ENCODE measurements at places on chromosomes 5 and 9.

DNA sequence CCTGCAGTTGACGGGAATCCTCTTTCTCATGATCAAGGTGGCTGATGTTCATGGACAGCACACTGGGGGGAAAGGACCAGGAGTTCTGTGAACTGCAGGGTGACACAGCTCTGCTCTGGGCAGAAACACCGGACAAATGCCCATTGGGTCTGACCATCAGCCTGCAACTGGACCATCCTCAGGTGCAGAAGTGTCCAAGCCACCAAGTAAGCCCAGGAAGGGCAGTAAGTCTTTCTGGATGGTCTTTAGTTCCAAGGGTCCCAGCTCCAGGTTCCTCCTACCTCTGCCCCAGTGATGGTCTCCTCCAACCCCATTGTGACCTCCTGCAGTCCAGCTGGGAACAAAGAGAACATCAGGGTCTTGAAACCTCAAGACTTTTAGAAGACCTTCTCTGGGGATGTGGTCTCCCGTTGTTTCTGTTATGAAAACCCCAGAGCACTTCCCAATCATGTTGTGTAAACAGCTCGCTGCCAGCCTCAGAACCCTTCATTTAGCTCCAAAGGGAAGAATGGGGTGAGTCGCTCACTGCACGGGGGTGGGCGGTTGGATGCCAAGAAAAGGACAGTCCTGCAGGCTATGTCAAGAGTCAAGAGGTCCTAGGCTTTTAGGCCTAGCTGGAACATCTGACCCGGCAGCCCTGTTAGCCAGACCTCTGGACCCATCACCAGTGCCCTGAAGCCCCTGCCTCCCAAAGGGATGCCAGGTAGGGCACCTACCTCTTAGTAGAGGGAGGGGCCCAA is 41.8 kb upstream of the TCF7 start:
- DNase-seq = no peak

DNA sequence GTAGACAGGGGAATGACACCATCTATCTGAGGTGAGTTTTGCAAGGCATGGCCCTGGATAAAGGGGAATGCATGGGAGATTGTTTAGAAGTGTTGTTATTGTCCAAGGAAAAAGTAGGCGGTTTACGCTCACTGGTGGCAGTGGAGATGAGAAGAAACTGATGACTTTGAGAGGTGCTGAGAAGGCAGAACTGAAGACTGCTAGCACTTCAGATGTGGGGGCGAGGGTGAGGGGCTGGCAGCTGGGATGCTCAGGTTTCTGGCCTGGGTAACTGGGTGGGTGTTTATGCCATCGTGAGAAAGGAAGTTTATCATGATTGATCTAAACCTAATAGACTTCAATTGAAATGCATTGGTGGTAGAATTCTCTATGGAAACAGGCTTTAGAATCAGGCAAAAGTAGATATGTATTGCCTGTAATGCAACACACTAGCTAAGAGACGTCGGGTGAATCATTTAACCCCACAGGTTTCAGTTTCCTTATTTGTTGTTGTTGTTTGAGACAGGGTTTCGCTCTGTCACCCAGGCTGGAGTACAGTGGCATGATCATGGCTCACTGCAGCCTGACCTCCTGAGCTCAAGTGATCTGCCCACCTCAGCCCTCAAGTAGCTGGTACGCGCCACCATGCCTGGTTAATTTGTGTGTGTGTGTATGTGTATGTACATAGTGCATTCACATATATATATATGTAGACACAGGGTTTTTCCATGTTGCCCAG is 123.5 kb downstream of the SLC24A2 start:
- peak; percentile 77 for DNase-seq

- no peak for DNase-seq
Observed at GRCh38 chr9:128845186-128845931, 15.8 kb upstream of the SPOUT1 start.

- DNase-seq = no peak
Observed at GRCh38 chr9:16726029-16726428, 144.4 kb downstream of the BNC2 start.

- DNase-seq = peak; percentile 36
Observed at GRCh38 chr9:26723486-26723885, 169.1 kb downstream of the CAAP1 start.

GRCh38 chr9:85178474-85178873 is 508.9 kb downstream of the NTRK2 start:
- no peak for DNase-seq

- DNase-seq = no peak
Observed at GRCh38 chr9:109074236-109074889, 45.4 kb downstream of the TMEM245 start.

GRCh38 chr9:83067579-83067978 is 4.6 kb upstream of the RASEF start:
- DNase-seq = no peak

DNA sequence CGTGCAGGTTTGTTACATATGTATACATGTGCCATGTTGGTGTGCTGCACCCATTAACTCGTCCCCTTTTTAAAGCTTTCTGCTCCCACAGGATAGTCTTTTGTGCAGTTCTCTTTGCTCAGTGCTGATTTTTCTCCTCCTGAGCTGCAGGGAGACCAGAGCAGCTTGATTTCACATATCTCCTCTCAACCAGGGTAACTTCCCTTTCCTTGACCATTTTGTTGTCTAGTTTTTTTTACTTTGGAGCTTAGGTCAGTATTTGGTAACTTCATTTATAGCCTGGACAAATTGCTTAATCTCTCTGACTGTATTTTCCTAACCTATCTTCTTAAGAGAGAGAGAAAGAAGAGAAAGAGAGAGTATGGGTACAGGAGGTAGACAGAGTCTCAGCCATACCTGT is 137.1 kb upstream of the ZNF366 start:
- no peak for DNase-seq

- DNase-seq = no peak
Observed at GRCh38 chr9:93198838-93199625, 15.1 kb downstream of the WNK2 start.

- DNase-seq = peak; percentile 30
Observed at GRCh38 chr5:24633715-24634325, 11.0 kb downstream of the CDH10 start.

- no peak for DNase-seq
Observed at GRCh38 chr9:83472764-83473163, 65.4 kb downstream of the FRMD3 start.

DNA sequence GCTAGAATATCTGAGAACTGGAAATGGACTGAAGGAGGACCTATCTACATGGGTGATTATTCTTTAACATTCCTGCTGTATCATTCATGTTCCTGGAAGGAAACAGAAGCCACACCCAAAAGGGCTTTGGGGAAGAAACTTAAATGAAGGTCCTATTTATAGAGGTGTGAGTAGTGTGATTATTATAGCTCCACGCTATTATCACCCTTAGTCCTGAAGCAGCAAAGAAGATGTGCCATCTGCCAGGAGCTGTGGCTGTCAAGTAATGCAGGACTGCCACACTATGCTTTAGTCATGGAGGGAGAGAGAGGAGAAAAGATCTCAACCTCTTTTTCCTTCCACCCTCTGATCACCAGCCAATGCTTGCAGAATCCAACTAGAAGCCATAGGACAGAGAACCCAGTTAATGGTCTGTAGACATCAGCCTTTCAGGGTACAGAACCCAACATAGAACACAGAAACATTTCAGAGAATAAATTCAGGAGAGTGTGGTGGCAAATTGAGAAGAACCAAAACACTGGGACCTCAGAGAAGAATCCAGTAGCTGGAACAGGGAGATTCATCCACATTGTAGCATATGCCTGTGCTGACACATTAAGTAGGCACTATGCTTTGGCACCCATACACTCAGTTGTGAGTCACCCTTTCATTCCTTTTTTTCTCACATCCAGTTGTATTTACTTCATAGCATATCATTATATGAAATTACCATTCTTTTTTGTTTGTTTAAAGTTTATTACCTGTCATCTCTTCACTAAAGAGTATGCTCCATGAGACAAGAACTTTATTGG is 21.0 kb upstream of the RNF180 start:
- no peak for DNase-seq

- DNase-seq = no peak
Observed at GRCh38 chr5:135269199-135269598, 129.8 kb downstream of the MACROH2A1 start.

DNA sequence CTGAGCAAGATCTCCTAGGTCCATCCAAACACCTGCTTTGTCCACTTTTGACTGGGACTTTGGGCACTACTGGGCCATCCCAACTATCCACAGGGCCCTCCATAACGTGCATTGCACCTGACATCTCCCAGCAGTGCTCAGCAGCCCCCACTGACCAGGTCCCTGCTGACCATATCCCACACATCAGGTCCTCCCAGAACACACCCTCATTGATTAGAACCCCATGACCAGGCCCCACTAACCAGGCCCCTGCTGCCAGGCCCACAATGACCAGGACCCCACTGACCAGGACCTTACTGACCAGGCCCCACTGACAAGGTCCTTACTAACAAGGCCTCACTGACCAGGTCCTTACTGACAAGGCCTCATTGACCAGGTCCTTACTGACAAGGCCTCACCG is 93.9 kb upstream of the CTSV start:
- DNase-seq = no peak

- peak; percentile 85 for DNase-seq
Observed at GRCh38 chr5:142699184-142699720, 13.4 kb upstream of the FGF1 start.

DNA sequence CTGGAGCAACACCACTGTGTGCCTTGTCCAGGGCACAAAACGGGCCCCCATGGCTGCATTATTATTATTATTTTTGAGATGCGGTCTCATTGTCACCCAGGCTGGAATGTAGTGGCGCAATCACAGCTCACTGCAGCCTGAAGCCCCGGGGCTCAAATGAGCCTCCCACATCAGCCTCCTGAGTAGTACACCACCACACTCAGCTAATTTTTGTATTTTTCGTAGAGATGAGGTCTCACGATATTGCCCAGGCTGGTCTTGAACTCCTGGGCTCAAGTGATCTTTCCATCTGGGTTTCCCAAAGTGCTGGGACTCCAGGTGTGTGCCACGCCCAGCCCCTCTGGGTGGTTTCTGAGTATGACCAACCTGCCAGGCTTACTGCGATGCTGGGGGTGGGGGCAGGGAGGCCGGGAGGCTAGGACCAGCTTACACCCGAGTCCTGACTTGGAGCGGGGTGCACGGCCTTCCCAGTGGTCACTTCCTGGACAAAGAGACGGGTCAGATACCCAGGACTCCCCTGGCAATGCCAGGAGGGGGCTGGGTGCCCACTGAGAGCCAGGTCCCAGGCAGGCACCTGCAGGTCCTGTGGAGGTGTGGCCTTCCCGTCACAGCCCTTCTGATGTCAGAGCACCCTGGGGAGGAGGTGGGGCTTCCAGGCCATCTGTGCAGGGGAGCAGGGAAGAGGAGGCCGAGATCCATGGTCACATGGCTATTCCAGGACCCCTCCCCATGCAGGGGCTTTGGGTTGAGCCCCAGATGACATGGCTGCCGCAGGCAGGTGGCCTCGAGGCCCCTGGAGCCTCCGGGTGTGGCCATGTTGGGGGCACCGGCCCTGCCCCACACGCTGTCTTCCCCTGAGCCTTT is 8.3 kb upstream of the NRARP start:
- DNase-seq = no peak

DNA sequence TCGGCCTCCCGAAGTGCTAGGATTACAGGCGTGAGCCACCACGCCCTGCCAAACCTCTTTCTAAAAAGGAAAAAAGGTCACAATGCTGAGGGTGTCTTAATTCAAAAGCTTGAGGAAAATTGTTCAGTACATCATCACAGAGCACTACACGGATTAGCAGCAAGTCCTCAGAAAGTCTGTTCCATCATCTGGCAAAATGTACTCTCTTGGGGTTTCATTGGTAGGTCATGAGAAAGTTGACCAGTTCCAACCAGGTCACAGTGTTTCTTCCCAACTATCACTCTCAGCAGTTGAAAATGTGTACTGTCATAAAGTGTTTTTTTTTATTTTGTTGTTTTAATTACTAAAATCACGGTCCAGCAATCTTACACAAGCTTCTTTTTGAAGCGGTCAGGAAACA is 299.6 kb downstream of the FBXL7 start:
- no peak for DNase-seq

DNA sequence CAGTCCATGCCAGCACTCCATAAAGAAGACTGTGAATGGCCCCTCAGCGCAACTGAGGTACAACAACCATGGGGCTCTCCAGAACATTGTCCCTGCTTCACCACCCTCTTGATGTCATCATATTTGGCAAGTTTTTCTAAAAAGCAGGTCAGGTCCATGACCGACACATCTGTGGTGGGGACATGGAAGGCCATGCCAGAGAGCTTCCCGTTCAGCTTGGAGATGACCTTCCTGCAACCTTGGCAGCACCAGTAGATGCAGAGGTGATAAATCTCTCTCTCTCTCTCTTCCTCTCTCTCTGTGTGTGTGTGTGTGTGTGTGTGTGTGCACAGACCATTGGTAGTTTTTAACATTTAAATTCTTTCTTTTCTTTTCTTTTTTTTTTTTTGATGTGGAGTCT is 35.4 kb upstream of the AGXT2 start:
- no peak for DNase-seq

DNA sequence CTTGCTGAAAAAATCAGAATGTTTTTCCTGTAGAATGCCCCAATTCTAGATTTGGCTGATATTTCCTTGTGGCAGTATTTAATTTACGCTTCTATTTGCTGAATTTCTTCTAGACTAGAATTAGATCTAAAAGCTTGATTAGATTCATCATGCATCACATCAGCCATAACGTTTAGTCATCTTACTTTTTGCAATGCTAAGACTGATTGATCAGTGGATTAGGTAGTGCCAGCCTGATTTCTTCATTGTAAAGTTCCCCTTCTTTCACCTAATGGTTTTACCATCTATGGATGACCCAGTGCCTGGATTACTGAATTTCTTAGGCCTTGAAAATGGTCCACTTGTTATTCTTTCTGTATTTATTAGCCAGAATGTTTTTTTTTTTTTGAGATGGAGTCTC is 83.9 kb downstream of the PBX3 start:
- DNase-seq = no peak

- DNase-seq = peak; percentile 53
Observed at GRCh38 chr5:91361055-91361701, 21.9 kb downstream of the ARRDC3 start.

- no peak for DNase-seq
Observed at GRCh38 chr5:142871363-142872193, 101.4 kb downstream of the ARHGAP26 start.

- DNase-seq = no peak
Observed at GRCh38 chr9:129237803-129238202, 59.7 kb upstream of the IER5L start.

DNA sequence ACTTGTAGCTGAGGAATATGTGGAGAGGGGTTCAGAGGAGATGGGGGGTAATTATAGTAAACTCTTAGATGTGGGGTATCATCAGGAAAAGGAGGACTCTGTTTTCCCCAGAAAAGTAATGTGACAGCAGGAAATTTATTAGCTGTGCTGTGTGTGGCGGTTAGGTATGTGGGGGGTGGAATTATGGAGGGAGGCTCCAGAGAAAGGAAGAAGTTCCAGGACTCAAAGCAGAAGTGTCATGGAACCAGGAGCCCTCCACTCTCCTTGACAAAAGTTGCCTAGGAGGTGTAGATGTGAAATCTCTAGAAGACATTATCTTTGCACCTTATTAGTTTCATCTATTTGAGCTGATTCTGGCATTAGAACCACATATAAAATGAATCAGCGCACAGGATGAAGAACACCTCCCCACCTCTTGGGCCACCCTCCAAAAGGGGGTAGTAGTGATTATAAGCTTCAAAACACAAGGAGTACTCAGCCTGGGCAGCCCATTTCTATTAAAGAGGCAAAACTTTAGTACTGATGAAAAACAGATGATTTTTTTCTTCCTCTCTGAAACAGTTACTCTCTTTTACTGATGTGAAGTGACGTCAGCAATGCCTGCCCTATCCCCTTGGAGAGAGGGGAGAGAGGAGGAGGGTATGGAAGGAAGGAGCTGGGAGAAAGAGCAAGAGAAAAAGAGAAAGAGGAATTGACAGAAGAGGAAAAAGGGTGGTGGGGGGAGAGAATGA is 18.2 kb downstream of the NR2F1 start:
- no peak for DNase-seq

- DNase-seq = no peak
Observed at GRCh38 chr5:15007646-15008045, 136.1 kb upstream of the ANKH start.
